NCI-H2171 (cell line): ENCODE measurements at places on chromosomes 5 and 9.

DNA sequence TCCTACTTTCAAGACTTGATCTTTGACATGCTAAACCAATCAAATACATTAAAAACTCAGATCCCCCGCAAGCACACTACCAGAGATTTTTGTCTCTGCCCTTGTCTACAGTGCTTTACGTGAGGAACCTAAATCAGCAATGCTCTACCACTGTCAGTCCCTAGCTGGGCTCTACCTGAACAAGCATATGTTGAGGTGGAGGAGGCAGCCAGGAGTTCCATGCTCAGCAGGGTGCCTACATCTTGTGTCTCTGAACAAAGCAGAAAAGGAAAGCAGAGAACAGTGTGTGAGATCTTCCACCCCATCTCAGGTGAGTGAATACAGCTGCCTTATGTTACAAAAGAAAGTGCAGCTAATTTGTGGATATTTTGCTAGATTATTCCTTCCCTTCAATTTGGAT is 255.0 kb downstream of the NDUFS4 start:
- no peak for DNase-seq

- DNase-seq = no peak
These were observed 31.7 kb downstream of the TMEM174 start for GRCh38 chr5:73204733-73205132.

DNA sequence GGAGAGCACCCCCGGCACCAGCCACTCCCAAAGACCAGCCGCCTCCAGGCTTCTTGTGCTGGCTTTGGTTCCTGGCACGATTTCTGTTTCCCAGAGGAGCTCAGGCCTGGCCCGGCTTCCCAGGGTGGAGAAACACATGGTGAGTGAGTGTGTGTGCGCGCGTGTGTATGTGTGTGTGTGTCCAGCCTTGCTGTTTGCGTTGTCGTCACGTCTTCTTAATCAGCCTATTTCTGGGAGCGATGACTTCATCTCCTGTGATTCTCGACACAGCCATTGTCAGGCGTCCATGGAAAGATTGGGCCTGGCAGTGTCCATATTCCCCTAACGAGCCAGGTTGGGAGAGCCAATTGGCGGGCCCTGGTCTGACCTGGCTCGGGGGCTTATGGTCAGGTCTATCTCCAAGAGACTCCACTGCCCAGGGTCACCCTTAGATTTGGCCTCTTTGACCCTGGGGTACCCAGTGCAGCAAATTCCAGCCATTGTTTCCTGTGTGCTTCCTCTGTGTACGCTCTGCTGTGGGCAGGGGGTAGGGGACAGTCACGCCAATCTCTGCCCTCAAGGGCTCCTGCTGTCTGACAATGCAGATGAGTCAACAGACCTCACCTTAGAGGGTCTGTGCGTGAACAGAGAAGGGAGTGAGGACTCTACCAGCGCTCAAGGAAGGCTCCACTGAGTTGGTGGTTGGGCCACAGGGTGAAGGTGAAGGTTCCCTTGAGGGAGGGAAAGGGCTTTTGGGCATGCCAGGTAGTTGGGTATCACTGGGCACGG is 73.8 kb downstream of the DAB2IP start:
- no peak for DNase-seq

GRCh38 chr9:116313638-116314037 is 160.0 kb downstream of the PAPPA start:
- no peak for DNase-seq

DNA sequence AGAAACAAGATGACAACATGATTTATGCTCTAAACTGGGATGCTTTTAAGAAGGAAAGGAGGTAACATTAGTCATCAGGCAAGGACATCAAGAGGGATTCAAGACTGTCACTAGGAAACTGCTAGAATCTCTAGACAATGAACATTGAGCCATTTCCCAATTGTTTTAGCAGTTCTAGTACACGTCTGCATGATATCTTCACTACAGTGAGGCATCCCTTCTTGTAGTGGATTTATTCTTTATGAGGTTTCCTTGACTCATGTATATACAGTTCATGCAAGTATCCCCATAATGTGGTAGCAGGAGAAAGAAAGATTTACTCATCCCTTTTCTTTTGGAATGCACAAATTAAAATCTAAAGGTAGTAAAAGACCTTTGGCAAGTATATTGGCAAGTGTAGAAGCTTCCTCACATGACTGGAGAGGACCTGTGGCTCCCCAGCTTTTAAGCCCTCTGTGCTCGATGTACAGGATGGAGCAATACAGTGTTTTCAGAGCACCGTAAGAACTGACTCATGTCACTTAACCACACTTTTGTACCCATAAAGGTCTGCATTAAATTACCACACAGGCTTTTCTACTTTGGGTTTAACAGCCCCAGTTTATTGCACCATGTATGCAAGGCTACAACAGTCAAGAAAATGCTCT is 335.9 kb downstream of the SEMA5A start:
- DNase-seq = no peak

- no peak for DNase-seq
These were observed 75.0 kb downstream of the MVB12B start for GRCh38 chr9:126401581-126401980.

GRCh38 chr5:97788369-97788768 is 605.3 kb upstream of the RIOK2 start:
- no peak for DNase-seq

DNA sequence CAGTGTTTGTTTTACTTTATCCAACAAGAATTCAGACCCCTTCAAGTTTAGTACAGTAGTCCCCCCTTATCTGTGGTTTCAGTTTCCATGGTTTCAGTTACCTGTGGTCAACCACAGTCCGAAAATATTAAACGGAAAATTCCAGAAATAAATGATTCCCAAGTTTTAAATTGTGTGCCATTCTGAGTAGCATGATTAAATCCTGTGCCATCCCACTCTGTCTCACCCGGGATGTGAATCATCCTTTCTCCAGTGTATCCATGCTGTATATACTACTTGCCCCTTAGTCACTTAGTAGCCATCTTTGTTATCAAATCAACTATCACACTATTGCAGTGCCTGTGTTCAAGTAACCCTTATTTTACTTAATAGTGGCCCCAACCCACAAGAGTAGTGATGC is 153.8 kb upstream of the RASA1 start:
- DNase-seq = no peak

- no peak for DNase-seq
These were observed 17.4 kb downstream of the CCDC187 start for GRCh38 chr9:136286359-136286986.

DNA sequence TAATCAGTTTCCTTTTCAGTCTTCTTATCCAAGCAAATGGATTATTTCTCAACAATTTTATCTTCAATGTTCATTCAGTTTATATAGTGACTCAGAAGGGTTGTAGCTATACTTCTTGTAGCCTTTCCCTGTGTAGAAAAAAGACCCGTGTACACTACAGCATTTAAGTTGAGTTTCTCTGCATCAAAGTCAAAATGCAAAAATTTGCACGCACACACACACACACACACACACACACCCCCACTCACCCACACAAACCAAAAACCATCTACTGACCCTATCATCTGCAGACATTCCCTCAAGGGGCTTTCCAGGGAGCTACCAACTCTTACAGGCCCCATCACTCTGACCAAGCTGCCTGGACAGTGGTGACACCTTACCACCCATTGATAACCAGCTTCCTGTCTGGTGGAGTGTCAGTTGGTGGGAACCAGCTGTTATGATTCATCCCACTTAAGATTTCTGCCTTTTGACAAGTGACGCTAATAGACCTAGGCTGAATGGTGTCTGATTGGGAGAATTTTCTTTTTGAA is 12.2 kb upstream of the ELL2 start:
- DNase-seq = no peak

- DNase-seq = no peak
These were observed 158.6 kb downstream of the MELK start for GRCh38 chr9:36731068-36731956.

DNA sequence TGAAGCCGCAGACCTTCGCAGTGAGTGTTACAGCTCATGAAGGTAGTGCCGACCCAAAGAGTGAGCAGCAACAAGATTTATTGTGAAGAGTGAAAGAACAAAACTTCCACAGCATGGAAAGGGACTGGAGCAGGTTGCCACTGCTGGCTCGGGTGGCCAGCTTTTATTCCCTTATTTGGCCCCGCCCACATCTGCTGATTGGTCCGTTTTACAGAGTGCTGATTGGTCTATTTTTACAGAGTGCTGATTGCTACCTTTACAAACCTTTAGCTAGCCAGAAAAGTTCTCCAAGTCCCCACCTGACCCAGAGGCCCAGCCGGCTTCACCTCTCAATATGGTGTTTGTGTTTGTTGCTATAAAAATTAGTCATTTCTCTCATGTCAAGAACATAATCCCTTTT is 49.7 kb downstream of the RECK start:
- no peak for DNase-seq

- DNase-seq = no peak
These were observed 26.7 kb upstream of the FRMPD1 start for GRCh38 chr9:37624073-37624472.

DNA sequence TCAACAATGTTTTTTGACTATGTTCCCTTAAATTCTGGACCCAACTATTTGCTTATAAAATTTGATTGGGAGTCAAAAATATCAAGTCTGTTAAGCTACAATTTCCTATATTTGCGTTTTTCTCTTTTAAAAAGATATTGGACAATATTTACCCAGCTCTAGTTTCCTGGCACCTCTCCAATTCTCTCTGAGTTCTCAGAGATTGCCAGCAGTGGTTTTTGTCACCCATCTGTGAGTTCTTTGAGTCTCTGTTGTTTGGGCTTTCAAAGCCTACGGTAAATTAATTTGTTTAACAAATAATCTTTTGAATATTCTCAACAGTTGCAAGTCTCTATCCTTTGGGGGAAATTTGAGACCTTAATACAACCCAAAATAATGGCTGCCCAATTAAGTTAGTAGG is 174.2 kb upstream of the PUM3 start:
- DNase-seq = peak; percentile 97

DNA sequence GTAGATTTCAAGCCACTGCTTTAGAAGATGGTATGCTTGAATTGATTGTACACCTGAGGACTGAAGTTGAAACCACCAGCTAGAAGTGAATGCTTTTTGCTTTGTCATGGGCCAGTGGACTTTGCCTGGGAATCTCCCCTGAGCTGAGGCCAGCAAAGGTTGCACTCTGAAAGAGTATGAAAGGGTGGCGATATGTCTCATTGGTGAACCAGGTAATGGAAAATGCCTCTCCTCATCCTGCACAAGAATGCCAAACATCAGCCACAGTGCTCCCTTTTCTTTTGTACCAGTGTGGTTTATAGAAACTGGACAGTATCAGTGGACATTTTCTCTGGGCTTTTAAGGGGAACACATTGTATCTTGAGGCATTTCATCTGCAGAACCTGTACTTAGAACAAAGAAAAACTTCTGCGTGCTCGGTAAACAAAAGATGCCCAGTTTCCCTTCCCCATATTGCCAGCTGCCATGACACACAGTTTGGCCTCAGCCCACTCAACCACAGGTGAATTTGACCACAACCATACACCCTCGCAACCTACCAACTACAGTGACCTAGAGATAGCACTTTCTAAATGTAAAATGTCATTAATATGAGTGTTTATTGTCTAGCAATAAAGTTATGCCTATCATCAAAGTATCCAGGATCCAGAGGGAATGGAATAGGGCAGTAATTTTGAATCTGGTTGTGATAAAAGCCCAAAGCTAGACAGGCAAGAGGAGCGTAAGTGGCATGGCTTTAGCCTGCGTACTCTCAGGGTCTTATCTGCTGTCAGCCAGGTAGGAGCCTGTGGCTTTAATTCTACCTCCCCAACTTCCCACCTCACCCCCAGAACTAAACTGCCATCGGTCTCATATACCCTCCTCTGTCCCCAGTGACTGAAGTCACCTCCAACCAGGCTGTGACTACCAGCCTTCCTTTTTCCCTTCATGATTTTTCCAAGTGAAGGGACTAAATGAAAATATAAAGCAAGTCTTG is 79.5 kb upstream of the LHFPL2 start:
- DNase-seq = no peak

DNA sequence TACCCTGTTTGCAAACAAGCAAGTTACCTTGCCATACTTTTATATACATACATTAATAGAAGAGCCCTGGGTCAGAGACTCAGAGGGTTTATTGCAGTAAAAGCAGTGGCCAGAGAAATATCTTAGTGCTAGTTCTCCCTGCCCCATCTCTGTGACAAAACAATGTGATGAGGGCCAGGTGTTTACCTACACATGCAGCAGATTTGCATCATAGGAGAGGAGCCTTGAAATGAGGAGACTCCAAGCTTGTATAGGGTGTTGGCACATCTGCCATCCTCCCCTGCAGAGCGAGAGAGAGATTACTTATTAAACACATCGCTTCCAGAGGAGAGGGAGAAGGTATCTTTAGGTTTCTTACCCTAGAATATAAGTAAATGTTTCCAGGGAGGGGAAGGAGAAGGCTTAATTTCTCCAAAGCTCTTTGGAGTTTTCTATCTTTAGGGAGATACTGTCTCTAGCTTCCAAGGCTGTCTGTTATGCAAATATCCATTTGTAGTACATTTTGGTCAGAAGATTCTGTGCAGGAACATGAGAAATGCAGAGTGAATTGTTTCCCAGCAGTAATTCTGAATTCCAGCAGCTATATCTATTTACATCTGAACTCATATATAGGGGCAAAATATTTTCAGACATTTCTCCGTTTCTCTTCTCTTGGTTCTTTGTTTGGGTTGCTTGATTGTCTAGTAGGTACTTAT is 15.7 kb downstream of the FER start:
- DNase-seq = no peak
